ENCODE measurements at places on chromosomes 6 and 20.
A peak's percentile ranks its signal among the peaks of the same experiment; 100 is the strongest.

GRCh38 chr6:28446818-28447511 is 3.7 kb upstream of the ZSCAN23 start:
- DNase-seq = peak; percentile 10

DNA sequence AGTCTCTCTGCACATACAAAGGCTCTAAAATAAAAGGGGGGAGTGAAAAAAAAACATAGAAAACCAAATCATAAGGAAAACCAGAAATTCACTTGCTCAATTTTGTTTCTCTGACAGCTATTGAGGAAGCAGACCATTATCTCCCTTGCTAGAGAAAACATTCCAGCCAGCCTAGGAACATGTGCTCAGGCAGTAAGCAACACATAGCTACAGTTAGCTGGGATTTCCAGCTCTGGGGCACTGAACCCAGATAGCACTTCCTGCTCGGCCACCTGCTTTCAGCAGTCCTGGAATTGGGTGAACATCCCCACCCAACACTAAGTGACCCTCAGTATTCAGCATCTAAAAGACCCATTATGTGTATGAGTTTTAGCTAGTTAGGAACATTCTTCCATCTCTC is 61.3 kb downstream of the TNFRSF21 start:
- DNase-seq = no peak

- DNase-seq = no peak
Measured at GRCh38 chr6:2509711-2510110, 241.0 kb downstream of the MYLK4 start.

- DNase-seq = no peak
Measured at GRCh38 chr20:56626367-56627121, 2.6 kb upstream of the TFAP2C start.

DNA sequence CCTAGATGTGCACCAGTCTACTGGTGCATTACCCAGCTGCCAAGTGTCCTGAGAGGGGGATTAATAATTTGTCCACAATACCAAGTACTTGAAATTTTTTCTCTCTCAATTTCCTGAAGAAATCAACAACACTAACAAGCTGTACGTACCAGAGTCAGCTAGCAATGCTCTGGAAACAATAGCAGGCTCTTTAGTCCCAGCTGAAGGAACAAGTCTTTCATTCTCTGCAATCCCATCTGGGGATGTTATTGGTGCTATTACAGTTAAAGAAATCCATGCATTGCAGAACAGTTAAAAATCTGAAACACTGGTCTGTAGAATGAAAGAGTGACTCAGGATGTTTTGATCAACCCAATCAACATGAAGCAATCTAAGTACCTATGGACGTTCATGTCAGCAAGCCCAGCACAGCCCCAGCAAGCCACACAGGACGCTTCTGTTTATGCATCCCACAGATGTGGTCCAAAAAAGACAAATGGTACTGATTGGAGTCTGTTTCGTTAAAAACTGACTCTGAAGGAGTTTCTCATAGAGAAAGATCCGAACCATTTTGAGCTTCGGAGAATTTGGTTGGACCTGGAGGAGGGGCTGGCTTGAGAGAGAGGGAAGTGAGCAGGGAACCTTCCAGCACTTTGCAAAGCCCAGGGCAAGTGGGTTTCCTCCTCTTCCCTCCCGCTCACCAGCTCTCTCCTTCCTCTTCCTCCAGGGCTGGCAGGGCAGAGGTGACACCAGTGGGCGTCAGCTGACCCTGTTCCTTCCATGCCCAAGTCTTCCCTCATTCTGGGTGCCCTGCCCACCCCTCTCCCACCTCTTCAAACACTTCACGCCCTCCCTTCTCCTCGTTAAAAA is 11.9 kb downstream of the PRR18 start:
- no peak for DNase-seq

DNA sequence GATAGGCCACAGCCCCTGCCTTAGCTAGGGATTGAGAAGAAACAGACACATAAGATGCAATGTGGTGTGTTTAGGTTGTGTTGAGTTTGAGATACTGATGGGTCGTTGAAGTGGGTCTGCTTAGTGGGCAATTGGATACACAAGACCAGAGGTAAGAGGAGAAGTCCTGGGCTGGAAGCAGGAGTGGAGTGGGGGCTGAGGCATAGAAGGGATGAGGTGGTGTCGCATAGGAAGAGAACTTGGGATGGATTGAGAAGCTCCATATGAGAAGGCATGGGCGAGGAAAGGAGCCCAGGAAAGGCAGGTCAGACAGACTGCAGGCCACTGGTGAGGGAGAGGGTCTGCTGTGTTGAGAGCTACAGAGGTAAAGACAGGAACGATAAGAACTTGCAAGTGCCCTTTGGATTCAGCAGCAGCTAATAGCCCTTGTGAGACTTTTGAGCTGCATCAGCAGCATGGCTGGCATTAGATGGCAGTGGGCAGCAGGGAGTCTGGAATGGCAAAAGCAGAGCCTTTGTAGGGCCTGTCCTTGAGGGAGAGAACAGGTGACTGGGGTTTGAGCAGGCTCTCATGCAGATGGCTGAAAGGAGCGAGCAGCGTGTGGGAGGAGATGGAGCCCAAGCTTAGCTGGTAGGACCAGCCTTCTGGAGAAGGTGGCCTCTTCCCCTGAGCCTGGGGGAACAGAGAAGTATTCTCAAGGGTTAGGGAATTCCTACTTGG is 33.2 kb downstream of the PLCG1 start:
- DNase-seq = no peak

DNA sequence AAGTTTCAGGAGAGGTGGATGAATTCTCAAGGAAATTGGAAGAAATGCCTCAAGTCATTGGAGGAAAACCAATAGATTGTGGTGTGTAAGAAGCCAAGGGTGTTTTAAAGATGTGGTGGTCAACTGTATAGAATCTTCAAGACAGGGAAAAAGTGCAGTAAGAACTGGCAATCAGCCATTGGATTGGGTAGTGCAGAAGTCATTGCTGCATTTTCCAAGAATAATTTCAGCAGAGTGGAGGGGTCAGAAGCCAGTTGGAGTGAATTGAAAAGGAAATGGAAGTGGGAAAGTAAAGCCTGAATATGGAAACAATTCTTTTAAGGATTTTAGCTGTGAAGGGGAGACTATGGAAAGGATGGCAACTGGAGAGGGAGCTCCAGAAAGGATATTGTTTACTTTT is 128.2 kb upstream of the TMEM170B start:
- DNase-seq = no peak

DNA sequence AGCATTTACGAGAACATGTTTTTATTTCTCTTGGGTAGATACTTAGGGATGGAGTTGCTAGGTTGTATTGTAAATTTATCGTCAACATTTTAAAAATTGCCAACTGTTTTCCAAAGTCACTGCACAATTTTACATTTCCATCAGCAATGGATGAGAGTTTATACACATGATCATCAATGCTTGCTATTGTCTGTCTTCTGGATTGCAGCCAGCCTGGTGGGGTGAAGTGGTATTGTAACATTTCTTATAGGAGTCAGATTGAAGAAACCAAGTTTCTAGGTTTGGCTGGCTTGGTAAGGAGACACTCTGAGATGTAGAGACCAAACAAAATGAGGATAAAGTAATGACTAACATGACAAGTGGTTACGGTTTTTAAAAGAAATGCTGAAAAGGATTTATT is 57.1 kb upstream of the HDDC2 start:
- DNase-seq = no peak

DNA sequence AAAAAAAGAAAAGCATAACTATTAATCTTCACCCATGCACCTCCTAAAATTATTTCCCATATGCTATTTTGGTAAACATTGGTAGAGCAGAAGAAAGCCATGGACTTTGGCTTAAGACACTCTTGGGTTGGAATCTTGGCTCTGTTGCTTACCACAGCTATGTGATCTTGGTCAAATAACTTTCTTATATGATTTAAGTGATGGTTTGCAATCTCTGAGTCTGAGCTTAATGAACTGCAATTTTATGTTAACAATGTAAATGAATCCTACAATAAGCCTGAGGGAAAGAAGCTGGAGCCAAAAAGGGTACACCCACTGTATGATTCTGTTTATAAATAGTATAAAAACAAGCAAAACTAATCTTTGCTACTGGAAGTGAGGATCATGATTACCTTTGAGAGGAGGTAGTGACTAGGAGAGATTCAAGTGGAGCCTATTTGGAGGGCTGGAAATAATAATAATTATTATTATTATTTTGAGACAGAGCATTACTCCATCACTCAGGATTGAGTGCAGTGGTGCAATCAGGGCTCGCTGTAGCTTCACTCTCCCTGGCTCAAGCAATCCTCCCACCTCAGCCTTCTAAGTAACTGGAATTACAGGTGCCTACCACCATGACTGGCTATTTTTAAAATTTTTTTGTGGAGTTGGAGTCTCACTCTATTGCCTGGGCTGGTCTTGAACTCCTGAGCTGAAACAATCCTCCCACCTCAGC is 34.5 kb downstream of the ABRACL start:
- no peak for DNase-seq

DNA sequence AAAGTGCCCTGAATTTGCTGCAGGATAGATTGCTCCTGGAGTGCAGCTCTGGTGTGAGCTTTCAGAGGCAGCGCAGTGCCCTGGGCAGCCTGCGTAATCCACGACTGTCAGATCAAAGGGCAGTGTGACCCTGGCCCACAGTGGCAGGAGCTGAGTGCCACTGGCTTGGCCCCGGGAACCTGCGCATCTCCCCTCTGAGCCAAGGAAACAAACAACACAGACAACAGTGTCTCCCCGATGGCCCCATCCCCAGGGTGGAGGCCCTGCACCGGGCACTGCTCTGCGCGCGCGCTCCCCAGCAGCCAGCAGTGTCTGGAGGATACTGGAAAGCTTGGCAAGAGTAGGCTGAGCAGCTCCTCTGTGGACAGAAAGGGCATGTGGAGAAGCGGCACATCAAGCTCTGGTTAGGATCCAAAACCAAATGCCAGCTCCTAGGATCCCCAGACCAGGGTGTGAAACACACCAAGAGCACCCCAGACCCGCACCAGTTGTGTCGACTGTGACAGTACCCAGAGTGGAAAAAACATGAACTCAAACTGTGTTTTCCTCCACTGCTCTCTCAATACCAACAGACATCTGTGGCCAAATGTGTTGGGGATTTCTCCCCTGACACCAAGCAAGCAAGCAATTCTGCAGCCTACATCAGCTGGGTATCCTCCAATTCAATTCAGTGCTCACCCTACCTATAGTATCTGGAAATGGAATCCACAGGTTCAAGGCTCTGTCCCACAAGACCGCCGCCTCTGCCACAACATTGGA is 26.7 kb downstream of the RBCK1 start:
- DNase-seq = no peak

- DNase-seq = no peak
Measured at GRCh38 chr6:53294611-53295010, 54.1 kb downstream of the ELOVL5 start.

GRCh38 chr6:117195728-117196127 is 69.6 kb upstream of the VGLL2 start:
- DNase-seq = no peak

DNA sequence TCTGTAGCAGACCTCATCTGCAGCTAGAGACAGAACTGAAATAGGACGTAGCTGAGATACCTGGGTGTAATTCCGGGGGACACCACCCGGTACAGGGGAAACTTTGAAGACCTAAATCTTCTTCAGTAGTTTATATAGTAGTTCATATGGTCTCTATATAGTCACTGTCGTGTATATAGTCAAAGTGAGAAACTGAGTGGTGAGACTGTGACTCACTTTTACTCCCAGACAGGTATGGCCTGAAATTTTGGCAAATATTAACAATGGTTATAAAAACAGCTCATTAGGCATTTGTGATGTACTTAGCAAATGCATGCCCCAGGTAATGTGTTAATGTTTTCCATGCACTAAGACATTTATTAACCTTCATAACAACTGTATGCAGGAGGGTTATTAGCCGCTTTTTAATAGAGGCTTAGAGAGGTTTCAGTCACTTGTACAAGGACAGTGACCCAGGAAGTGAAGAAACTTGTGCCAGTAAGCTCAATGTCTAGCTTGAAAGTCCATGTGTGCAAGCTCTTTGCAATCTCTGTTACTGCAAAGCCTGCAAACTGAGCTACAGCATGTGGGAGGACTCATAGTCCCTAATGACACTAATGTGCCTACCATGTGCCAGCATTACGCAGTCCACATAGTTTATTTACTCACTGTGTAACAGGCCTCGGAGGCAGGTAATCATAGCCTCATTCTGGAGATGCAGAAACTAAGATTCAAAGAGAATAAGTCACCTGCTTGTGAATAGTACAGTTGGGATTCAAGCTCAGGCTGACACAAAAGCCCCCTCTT is 165.4 kb upstream of the CHD6 start:
- no peak for DNase-seq

- DNase-seq = no peak
Measured at GRCh38 chr6:52570291-52570700, 6.6 kb downstream of the TRAM2 start.

GRCh38 chr20:57774111-57774880 is 64.5 kb upstream of the PMEPA1 start:
- no peak for DNase-seq

DNA sequence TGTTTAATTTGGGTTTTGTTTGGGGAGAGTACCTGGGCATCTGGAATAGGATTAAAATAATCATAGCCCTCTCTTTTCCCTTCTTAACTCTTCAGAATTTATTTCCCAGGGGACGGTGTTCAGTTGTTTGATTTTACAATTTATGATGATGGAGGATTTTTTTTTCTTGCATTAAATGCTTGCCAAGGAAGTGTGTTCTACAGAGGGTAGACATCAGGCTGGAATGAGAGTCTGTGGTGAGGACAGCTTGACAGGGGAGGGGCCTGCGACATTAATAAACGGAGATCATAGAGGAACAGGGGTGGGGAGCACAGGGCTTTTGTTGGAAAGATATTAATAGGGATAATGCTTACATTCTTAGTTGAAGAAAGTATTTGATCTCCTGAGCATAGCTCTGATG is 297.5 kb downstream of the CLIC5 start:
- no peak for DNase-seq

DNA sequence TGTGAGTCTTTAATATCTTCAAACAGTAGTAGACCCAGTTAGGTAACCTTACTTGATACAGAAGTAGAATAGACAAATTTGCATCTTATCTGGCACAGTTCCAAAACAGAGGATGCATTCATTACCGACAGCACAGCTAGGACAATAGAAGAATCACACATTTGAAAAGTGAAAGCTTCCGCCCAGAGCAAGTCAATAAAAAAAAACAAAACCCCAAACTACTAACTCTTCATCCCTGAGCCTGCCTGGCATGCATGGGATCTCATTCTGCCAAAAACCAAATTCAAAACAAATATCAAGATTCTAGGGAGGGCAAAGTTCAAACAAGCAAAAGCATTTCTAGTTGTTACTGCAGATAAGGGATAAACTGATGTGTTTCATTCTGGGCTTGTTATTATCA is 235.4 kb downstream of the BTBD9 start:
- DNase-seq = peak; percentile 30

GRCh38 chr6:14665827-14666724 is 548.5 kb downstream of the CD83 start:
- DNase-seq = peak; percentile 13

GRCh38 chr20:23157734-23158133 is 71.6 kb upstream of the CD93 start:
- no peak for DNase-seq

DNA sequence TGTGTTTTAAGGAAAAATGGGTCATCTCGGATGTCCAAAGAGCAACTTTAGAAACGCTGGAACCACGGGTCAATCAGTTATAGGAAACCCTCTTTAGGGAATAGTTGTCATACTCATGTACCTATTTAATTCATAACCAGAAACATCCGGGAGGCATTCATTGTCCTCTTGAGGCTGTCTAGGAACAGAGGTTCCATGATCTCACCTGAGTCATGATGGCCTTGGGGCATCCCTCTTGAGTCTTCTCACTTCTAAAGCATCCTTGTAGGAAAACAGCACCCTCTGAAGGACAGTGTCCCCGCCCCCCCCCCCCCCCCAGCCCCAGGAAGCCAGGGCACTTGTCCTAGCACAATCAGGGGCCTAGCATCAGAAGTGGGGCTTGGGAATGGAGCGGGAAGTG is 46.3 kb upstream of the CDH4 start:
- no peak for DNase-seq

- DNase-seq = peak; percentile 91
Measured at GRCh38 chr20:50146732-50147662, 6.5 kb downstream of the PEDS1 start.

Measured in B cell (primary cell).